Liver (tissue), 10 donors: ENCODE measurements at places on chromosomes 7 and 10. TPM values are rescaled to one million over a fixed set of nuclear protein-coding genes. Genes with fewer than 3 reads are reported as not detected.

The TYW1B gene
- 4.6 TPM for total RNA-seq

The CALD1 gene
- total RNA-seq: 48.0 TPM

The CTBP2 gene
- 59.2 TPM for total RNA-seq

The LRRC4 gene
- total RNA-seq: 0.75 TPM

The MACROH2A2 gene
- 7.2 TPM for total RNA-seq

The GIGYF1 gene
- total RNA-seq: 12.7 TPM

The ENTPD7 gene
- 15.0 TPM for total RNA-seq

The PTPRZ1 gene
- 0.17 TPM for total RNA-seq

The WNT8B gene
- total RNA-seq: not detected

DNA sequence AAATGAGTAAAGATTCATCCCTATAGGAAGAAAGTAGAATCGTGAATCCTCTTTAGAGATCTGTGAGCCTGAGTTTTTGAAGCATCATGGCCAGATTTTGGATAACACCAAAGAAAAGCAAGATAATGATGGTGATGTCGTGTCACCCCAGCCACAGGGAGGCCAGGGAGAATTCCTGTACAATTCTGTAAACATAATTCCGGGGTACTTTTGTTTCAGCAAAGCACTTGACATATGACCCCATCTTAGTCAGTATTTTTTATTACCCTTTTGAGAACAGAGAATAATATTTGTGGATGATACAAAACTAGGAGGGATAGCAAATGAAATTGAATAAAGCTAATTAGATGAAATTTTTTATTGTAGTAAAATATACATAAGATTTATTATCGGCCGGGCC is 33.8 kb downstream of the NACAD start:
- H3K4me3 ChIP-seq: no peak overlapping the region
- H3K27ac ChIP-seq: no peak overlapping the region
- H3K4me1 ChIP-seq: no peaks in the 10 kb centered on the region
- peaks cover 1% of the 10 kb centered on the region for H3K36me3 ChIP-seq
- no peak for DNase-seq

GRCh38 chr7:151807846-151808245 is 69.1 kb downstream of the PRKAG2 start:
- H3K27me3 ChIP-seq: no peaks in the 10 kb centered on the region
- H3K4me1 ChIP-seq: peaks cover 50% of the 10 kb centered on the region
- H3K36me3 ChIP-seq: no peaks in the 10 kb centered on the region
- DNase-seq: no peak
- H3K4me3 ChIP-seq: no peak overlapping the region

DNA sequence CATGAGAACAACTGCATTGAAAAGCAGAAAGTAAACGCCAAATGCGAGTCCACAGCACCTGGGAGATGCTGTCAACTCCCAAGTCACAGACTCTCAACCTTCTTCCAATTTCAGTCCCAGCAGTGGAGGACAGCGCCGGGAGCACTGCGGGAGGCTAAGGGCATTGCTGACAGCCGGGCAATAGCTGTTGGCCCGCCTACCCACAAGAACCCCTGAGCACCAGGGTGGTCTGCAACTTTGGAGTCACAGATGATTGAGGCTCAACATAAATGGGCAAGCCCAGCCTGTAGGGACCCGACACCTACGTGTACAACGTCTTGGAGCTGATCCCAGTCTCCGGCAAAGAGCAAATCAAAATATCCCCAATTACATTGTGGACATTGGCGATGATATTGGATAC is 262.9 kb downstream of the TCERG1L start:
- no peaks in the 10 kb centered on the region for H3K27me3 ChIP-seq
- H3K4me1 ChIP-seq: no peaks in the 10 kb centered on the region
- no peak overlapping the region for H3K4me3 ChIP-seq
- no peak overlapping the region for H3K27ac ChIP-seq

- H3K27me3 ChIP-seq: no peaks in the 10 kb centered on the region
- no peak overlapping the region for H3K27ac ChIP-seq
- H3K36me3 ChIP-seq: no peaks in the 10 kb centered on the region
- peaks cover 3% of the 10 kb centered on the region for H3K4me1 ChIP-seq
Observed at GRCh38 chr7:2924866-2925840, 81.0 kb upstream of the GNA12 start.

- no peak overlapping the region for H3K4me3 ChIP-seq
- no peak for DNase-seq
- H3K36me3 ChIP-seq: no peaks in the 10 kb centered on the region
- H3K27ac ChIP-seq: no peak overlapping the region
- no peaks in the 10 kb centered on the region for H3K4me1 ChIP-seq
Observed at GRCh38 chr7:143979359-143979758, 20.8 kb upstream of the OR6B1 start.

GRCh38 chr10:4661511-4662255 is 164.3 kb upstream of the AKR1E2 start:
- no peaks in the 10 kb centered on the region for H3K36me3 ChIP-seq
- peaks cover 16% of the 10 kb centered on the region for H3K4me1 ChIP-seq
- H3K27me3 ChIP-seq: no peaks in the 10 kb centered on the region

- no peaks in the 10 kb centered on the region for H3K36me3 ChIP-seq
- H3K4me1 ChIP-seq: no peaks in the 10 kb centered on the region
- no peak overlapping the region for H3K27ac ChIP-seq
- H3K4me3 ChIP-seq: no peak overlapping the region
Observed at GRCh38 chr7:133409421-133409820, 156.5 kb downstream of the EXOC4 start.

DNA sequence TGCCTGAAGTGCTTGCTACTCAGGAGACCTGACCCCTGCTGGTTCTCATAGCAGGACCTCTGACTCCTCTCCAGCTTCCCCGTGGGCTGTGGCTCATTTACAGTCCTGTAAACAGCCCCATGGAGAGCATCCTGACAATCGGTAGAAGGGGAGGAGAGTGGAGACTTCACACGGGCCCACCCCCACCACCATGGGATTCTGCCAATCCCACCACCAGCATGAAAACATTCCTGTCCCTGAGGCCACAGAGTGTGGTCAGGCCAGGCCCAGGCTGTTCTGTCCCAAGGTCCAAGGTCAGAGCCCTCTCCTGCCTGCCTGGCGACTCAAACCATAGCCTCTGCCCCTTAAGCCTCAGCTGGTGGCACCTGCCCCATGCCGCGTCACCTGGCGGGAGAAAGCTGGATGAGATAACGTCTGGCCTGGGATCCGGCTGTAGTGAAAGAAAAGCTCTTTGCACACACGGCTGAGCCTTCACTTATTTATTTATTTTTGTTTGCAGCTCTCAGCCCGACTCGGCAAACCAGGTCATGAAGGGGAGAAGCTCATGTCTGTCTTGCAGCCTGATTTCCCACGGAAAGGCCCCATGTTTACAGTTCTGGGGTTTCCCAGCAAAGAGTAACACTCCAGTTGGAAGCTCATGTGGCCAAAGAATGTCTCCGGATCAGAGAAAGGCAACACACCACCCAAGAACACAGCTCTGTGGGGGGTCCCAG is 293.6 kb upstream of the ZMIZ1 start:
- peak overlapping the region; percentile 68 for H3K27ac ChIP-seq
- H3K4me1 ChIP-seq: peaks cover 28% of the 10 kb centered on the region
- no peaks in the 10 kb centered on the region for H3K36me3 ChIP-seq
- H3K27me3 ChIP-seq: no peaks in the 10 kb centered on the region

- no peaks in the 10 kb centered on the region for H3K27me3 ChIP-seq
- no peak overlapping the region for H3K27ac ChIP-seq
- no peaks in the 10 kb centered on the region for H3K4me1 ChIP-seq
- H3K4me3 ChIP-seq: no peak overlapping the region
- peaks cover 2% of the 10 kb centered on the region for H3K36me3 ChIP-seq
Observed at GRCh38 chr7:116249969-116250553, 39.7 kb downstream of the TES start.

- H3K4me1 ChIP-seq: no peaks in the 10 kb centered on the region
- H3K36me3 ChIP-seq: no peaks in the 10 kb centered on the region
- no peak overlapping the region for H3K27ac ChIP-seq
- no peak for DNase-seq
Observed at GRCh38 chr7:48274662-48275061, 103.4 kb downstream of the ABCA13 start.

DNA sequence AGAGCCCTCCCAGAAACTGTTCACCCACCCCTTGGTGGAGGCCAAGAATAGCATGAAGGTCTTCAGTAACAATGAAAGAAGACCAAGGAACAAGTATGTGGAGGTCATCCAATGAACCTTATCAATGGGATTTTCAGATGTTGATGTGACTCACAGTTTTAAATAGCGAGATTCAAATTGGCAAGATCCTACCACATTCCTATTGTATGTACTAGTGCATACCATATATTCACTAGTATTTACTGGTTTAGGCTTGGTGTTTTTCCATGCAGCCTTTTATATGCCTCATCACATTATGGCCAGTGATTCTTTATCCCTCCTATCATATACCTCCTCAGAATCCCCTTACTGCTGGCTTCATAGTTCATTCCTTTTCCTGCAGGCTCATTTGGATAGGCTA is 54.4 kb downstream of the ITGB8 start:
- no peaks in the 10 kb centered on the region for H3K36me3 ChIP-seq
- H3K4me1 ChIP-seq: no peaks in the 10 kb centered on the region
- H3K27ac ChIP-seq: no peak overlapping the region
- DNase-seq: no peak

GRCh38 chr10:3057946-3058345 is 9.4 kb upstream of the PFKP start:
- no peaks in the 10 kb centered on the region for H3K27me3 ChIP-seq
- no peak overlapping the region for H3K27ac ChIP-seq
- DNase-seq: no peak
- H3K4me3 ChIP-seq: no peak overlapping the region

DNA sequence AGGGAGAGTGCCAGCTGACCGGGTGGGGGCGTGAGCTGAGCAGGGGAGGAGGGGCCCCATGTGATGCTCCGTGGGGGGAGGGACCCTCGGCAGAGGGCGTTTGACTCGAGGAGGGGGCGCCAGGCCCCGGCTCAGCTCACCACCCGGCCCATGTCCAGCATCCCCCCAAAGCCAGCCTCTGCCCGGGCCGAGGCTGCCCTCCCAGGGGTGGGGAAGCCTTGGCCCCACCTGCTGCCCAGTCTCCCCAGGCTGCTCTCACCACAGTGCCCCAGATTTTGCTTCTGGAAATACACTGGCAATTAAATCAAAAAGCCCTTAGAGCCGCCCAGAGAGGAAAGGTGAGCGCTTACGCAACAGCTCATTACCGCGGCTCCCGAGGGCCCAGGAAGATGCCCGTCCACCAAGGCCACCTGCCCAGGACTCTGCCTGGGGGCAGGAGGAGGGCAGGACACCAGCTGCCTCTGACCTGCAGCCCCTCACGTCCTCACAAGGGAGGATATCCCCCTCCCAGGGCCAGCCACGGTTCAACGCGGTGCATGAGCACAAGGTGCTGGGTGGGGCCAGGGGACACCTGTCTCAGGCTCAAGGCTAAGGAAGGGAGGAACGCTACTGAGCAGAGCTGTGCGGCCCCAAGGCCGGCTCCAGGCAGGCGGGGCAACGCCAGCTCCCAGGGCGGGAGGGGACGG is 70.0 kb upstream of the INPP5A start:
- H3K27ac ChIP-seq: no peak overlapping the region
- H3K4me1 ChIP-seq: no peaks in the 10 kb centered on the region
- H3K4me3 ChIP-seq: no peak overlapping the region
- H3K27me3 ChIP-seq: no peaks in the 10 kb centered on the region
- no peak for DNase-seq

DNA sequence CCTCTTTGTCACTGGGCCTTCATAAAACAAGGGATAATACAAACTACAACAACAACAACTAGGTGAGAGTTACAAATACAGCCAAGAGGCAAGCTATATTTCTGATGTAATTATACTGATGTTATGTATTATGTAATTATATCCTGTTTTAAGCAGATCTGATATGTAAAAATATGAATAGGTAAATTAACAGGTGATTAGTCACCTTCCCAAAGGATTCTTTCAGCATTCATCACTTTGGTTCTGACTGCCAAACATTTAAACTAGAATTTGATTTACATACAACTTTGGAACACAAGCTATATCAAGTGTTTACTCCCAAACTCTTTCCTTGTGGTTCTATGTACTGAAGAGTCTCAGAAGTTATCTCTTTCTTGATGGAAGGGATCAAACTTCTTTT is 53.7 kb downstream of the BEND7 start:
- DNase-seq: no peak
- H3K27me3 ChIP-seq: no peaks in the 10 kb centered on the region
- H3K36me3 ChIP-seq: peaks cover 14% of the 10 kb centered on the region

DNA sequence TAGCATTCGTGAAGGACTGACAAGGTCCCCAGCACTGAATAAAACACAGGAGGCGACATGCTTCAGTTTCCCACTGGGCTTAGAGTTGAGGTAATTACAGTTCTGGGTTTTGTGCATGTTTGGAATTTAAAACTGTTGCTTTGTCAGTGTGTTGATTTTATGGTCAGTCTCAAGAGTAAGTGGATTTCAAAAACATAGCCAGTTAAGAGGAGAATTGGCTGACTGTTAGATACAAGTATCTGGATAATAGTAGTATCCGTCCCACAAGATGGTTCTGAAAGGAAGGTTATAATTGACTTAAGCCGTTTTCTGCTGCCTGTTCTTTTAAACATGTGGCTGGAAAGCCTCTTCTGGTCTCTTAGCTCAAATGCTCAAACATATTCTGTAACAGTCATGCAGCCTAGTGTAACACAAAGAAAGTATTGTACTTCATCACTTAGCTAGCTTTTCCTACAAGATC is 170.9 kb downstream of the POLR1F start:
- H3K36me3 ChIP-seq: no peaks in the 10 kb centered on the region
- H3K4me3 ChIP-seq: no peak overlapping the region
- H3K27ac ChIP-seq: no peak overlapping the region
- no peaks in the 10 kb centered on the region for H3K4me1 ChIP-seq
